ENCODE measurements at places on chromosomes 16 and 17.

GRCh38 chr17:35116845-35117244 lies 2.8 kb downstream of the RAD51D start:
- DNase-seq, result no peak

GRCh38 chr16:3138342-3138741 lies 3.5 kb downstream of the ZNF213 start:
- DNase-seq, result no peak

DNA sequence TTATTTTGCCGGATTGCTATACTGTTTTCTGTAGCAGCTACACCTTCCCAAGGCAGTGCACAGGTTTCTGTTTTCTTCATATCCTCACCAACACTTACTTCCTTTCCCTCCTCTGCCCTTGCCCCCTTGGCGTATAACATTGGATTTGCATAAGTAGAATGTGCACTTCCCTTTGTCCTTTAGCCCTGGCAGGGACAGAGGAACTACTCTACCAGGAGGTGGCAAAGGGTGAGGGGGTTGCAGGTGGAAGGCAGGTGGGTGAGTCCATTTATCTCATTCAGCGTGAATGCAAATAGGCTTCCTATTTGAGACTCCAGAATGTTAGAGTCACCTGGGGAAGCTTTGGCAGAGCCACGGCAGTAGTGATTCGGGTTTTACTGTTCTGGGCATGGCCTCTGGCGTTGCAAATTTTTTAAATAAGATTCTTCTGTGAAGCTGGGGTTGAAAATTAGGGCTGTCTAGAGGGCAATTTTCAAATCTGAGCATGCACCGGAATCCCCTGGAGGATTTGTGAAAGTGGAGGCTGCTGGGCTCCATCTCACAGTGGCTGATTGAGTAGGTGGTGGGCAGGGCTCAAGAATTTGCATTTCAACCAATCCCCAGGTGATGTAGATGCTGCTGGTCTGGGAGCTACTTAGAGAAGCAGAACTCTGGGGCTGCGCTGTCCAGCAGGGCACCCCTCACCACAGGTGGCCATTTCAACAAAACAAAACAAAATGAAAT lies 84.7 kb downstream of the PLCG2 start:
- peak; percentile 57 for DNase-seq

DNA sequence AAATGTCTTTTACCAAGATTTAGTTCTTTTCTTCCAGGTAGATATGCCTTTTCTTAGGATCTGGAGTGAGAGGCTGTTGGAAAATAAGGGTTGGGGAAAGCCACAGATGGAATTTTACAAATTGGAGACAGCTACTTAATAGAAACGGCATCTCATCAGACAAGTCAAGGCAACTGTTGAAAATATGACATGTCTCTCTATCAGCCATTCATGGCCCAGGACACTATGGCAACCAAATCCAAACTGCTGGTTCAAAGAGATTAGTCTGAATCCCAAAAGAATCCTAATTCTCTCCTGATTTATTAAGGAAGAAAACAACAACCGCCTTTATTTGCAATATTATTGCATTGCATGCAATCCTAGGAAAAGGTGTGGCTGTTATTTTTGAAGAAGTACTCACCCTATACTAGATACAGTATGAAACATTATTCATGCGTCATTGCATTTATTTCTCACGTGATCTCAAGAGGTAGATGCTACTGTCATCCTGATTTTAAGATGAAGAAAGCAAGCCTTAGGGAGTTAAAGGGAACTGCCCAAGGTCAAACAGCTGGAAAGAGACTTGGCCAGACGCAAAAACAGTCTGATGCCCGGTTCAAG lies 12.6 kb upstream of the CEP20 start:
- no peak for DNase-seq

GRCh38 chr16:89695086-89695874 lies 6.2 kb downstream of the SPATA2L start:
- DNase-seq, result no peak

GRCh38 chr16:8712589-8713361 lies 38.4 kb downstream of the ABAT start:
- DNase-seq, result no peak

DNA sequence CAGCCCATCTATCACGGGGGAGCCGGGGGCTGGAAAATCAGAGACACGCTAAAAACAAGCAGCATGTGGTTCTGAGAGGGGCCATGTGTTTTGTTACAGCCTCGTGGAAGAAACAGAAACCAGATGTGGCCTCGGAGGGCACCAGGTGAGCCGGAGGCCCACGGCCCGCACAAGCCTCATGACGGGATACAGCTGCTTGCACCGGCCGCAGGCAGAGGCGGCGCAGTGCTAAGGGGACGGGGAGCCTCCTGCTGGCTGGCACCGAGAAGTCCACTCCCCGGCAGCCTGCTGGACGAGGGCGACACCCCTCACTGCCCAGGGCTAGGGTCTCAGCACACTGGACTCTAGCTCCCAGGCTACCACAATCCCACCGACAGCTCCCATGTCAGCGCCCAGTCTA lies 19.2 kb downstream of the NDUFAF8 start:
- DNase-seq, result no peak

DNA sequence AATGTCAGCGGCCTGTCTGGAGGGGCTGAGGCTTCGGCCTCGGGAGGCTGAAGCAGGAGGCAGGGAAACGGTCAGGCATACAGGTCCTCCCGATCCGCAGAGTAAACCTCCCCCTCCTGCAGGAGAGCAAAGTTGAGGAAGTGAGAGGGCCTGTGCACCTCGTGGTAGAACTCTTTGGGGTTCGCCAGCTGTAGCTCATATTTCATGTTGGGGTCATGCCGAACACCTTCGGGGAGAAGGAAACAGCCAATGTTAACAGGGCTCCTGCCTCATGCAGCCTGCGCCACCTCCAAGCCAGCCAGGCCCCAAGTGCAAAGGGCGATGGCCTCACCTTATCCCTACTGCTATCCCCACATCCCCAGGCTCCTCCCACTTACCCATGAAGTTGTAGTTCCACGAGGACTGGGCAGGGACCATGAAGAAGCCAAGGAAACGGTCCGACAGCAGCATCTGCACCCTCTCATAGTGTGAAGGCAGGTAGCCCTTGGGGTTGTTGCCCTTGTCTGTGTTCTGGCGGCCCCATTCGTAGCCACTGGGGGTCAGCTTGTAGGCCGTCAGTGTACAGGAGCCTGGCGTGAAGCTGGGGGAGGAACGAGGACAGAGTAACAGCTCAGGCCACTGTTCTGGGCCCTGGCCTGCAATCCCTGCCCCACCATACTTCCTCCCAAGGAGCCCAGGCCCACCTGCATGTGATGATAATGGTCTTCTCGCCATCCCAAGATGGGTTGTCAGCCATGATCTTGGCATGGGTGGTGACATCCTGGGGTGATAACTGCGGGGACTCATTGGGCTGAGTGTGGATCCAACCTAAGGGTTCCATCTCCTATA lies 1.3 kb upstream of the RILP start:
- DNase-seq, result no peak

DNA sequence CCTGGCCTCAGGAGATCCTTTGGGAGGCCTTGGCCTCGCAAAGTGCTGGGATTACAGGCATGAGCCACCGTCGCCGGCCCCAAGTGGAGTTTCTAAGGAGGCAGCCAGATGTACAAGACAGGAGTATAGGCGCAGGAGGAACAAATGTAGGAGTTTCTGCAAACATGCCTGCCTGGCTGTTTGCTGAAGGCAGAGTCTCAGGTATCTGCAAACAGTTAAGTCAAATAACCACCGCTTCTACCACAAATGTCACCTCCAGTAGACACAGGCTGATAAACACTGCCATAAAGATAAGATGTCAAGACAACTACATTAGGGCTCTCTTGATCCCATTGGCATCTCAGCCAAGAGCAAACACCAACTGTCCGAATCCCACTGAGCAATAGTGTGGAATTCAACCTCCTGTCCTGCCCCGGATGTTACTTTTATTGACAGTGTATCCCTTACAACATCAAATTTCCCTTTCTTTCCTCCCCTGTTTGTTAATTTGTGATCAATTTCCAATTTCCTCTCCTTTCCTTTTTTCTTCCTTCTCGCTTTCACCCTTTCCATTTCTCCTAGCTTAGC lies 5.6 kb upstream of the COG1 start:
- no peak for DNase-seq

DNA sequence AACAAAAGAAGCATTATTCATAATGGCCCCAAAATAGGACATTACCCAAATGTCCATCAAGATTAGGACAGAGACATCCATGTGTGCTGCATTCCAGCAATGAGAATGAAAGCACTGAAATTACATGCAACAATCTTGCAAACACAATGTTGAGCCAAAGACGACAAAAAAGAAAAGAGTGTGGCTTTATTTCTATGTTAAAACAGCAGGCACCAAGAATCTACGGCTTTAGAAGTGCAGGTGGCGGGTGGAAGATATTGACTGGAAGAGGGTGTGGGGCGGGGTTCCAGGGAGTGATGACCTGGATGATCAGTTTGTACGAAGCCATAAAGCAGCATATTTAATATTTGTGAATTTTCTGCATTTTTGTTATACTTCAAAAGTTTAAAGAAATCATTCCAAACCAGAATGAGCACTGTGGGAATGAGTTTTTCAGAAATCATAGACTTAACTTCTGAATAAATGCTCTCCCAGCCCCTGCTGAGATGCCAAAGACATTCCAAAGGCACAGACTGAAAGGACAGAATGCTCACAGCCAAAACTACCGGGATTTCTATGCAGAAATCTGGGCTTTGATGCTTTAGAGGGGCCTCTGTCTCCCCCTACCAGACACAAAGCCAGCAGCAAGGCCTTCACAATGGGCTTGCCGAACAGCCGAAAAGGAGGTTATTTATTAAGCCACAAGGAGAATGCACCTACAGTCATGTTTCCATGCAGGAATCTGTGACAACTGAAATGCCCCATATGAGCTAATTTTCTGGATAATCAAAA lies 361.6 kb downstream of the GRIN2A start:
- DNase-seq, result no peak

GRCh38 chr16:67882374-67883145 lies 2.1 kb upstream of the NRN1L start:
- no peak for DNase-seq

DNA sequence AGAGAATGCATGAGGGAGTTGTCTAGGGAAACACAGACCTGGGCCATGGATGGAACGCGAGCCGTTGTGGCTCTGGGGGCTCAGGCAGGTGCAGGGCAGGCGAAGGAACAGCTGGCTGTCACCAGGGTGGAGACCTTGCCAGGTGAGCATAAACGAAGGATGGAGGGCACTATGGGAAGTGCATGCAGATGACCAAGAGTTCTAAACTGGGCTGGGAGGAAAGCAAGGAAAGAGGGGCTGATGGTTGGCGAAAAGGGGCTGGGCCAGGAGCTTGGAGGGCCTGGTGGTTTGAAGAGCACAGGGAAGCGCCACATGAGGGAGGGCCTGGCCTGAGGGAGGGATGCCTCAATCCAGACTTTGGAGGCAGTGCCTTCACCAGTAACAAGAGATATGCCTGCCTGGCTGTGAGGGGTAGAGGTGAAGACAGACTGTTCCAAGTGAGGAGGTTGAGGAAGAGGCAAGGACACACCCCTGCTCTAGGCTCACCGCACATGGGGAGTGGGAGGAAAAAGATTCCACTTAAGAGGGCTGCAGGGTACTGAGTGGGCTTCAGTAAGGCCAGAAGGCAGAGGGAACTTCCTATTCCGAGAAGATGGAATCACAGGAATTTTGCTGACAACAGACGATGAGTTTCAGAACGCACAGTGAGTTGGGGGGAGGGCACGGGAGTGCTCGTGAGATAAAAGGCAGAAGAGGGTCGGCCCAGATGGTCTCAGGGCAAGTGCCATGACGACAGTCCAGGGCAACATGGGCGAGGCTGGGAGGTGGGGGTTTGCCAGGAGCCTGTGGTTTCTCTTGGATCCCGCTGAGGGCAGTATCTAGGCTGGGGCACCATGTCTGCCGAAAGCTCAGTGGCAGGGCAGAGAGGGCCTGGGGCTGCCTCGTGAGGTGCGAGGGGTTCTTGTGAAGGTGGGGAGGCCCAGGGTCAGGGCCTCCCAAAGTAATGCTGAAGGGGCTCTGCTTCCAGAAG lies 20.6 kb downstream of the B9D1 start:
- DNase-seq, result no peak

Data from GM12891 (cell line).